ENCODE measurements at places on chromosomes 11 and 22.

DNA sequence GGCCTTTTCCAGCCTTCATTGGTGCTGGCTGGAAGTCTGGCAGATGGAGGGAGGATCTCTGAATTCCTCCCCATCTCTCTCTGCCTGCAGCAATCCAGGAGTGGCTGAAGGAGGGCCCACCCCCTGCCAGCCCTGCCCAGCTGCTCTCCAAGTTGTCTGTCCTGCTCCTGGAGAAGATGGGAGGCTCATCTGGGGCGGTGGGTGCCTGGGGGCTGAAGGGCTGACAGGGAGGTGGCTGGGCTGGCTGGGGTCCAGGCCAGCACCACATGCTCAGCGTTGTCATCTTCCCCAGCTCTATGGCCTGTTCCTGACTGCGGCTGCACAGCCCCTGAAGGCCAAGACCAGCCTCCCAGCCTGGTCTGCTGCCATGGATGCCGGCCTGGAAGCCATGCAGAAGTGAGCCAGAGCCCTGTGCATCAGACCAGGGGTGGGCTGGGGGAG lies 12.2 kb downstream of the TKFC start:
- no peak for DNase-seq

DNA sequence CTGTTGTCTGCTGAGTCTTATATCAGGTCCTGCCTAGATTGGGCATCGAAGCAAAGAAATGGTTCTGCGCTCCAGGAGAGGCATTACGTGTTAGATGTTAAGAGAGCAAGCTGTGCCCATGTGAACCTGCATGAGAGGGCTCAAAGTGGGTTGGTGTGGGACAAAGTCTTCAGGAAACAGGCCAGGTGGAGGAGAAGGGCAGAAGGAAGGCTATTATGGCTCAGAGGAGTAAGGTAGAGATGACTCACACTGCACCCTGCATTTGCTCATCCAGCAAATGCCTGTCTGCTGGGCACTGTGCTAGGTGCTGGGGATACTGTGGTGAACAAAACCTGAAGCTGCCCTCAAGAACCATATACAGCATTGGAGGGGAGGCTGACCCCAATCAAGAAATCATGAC lies 5.8 kb downstream of the USP35 start:
- DNase-seq, result no peak

DNA sequence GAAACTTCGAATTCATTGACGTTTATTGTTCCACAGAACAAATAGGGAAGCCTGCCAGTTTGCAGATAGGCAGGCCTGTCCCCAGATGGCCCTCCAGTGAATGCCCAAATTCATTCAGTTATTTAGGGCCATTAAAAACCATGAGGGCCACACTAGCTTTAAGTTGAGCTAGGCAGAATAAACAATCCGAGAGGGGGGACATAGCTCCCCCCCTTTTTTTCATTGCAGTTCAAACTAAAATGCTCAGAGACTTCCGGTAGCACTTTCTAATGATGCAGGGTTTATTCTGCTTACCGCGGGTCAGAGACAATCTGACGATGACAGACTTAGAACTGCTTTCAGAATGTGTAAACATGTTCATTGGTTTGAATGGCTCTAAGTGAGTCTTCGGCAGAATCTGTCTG lies 72.0 kb downstream of the ZBTB16 start:
- no peak for DNase-seq

- DNase-seq, result no peak
Observed at GRCh38 chr11:91625495-91625894, 599.1 kb upstream of the FAT3 start.

DNA sequence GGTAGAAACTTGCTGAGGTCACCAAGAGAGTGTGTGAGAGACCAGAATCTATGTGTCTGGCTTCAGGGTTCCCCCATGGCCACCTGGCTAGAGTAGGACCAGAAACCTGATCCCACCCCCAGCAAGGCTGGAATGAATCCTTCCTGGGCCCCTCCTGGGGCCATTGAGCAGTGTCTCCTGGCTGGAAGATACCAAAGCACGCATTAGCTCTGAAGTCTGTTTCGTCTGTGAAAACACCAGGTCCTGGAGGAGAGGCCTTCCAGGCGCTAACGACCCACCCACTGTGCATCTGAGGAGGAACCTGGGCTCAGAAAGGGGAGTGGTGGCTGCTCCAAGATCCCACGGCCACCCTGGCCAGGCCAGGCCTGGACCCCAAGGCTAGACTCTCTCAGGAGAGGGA lies 15.5 kb upstream of the TSKU start:
- no peak for DNase-seq

GRCh38 chr22:23267226-23268043 lies 87.1 kb downstream of the BCR start:
- DNase-seq, result no peak

DNA sequence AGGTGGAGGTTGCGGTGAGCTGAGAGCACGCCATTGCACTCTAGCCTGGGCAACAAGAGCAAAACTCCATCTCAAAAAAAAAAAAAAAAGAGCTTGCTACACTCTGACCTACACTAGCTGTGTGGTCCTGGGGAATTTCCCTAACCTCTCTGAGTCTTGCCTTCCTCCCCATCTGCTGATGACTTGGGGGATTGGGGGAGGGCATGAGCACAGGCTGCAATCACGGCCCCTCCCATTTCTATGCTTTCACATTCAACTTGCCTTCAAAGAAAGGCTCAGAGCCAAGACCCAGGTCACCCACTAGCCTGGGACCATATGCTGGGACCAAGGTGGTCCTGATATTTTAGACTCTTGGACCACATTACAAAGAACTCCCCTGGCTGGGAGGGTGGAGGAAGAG lies 39.8 kb upstream of the TEF start:
- DNase-seq, result no peak

- no peak for DNase-seq
Observed at GRCh38 chr22:32052936-32053791, 10.1 kb downstream of the SLC5A1 start.

DNA sequence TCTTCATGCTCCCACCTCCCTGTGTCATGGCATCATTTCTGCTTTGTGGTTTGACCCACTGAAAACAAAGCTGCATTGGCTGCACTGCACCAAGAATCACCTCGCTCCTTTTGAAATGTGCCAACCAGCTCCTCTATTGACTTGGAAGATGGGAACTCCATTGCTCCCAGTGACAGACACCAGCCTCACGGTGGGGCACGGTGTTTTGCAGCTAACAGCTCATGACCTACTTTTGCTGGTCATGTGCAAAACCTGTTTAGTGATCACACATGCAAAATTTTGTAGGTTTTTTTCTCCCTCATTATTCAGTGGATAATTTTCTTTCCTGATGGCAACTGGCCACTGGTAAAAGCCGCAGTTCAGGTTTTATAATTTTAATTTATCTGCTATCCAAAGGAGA lies 36.8 kb downstream of the ARFGAP2 start:
- no peak for DNase-seq

DNA sequence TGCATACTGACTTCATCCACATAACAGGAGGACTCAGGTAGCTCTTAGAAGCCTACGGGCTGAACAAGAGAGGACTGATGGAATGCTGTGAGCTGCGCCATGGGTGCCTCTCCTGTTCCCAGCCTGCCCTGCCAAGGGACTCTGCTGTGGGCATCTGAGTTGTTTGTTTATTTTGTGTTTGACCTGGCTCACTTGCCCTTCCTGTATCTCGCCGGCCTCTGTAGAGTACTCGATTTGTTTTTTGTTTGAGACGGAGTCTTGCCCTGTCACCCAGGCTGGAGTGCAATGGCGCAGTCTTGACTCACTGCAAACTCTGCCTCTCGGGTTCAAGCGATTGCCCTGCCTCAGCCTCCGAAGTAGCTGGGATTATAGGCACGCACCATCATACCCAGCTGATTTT lies 1.8 kb downstream of the TTC38 start:
- DNase-seq, result no peak

GRCh38 chr22:30275625-30276024 lies 9.0 kb upstream of the OSM start:
- DNase-seq, result no peak

All from HuH-7.5 (cell line).